Stimulated activated CD4-positive, alpha-beta T cell treated with anti-CD3 and anti-CD28 coated beads, TNF-alpha, amount 100 ng/mL, for 1 hour (primary cell): ENCODE measurements at places on chromosomes 7 and 10.

GRCh38 chr10:100014071-100014762 is 4.5 kb upstream of the DNMBP start:
- no peak for DNase-seq

DNA sequence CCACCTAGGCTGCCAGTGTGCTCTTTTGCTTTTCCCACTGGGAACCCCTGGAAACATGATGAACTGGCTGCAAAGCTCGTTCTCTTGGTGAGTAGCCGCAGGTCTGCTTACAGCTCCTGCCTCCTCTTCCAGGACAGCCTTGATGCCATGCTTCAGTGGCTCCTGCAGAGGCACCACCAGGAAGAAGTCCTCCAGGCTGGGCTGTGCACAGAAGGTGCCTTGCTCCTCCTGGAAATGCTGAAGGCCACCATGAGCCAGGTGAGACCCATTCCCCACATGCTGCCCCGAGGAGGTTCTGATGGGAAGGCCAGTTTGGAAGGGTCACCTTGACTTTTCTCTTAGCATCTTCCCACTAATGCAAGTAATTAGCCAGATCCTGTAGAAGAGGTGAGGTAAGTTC is 125.8 kb downstream of the LRRC18 start:
- no peak for DNase-seq

- DNase-seq: no peak
Observed at GRCh38 chr10:44990302-44990655, 10.4 kb upstream of the ZNF22 start.

DNA sequence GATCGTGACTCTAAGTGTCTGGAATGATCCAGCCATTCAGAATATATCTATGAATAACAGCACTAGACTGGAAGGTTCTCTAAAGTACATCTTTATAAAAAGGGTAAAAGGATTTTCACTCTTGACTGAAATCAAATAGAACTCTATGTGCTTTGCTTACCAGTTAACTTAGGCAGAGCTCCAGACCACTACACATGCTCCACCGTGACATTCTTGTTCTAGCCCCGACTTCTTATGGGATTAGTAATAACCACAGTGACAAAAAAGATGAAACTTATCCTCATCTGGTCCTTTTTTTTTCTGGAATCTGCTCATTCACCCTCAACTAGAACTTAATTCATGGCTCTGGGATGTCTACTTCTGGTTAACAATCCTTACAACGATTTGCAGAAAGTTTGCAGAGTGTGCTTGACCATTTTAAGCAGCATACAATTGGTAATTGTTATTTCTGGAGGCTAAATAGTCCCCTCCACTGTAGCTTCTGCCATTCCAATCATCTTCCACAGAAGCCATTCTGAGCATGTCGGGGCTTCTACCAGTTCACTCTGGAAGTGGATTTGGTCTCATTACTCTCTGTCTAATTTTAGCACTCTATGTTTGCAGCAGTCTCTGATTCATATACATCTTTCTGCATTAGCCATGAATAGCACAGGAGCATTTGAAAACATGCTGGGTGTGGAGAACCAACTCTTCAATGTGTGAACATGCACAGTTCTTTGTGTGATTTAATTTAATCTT is 163.7 kb upstream of the CDC14C start:
- DNase-seq: no peak

GRCh38 chr7:98233219-98234070 is 18.6 kb downstream of the TECPR1 start:
- DNase-seq: no peak
